ENCODE measurements at places on chromosomes 13 and 19. TPM values are rescaled to one million over a fixed set of nuclear protein-coding genes. Genes with fewer than 3 reads are reported as not detected.

APOC1 gene
- 17.2 TPM for total RNA-seq

TYROBP gene
- 117 TPM for total RNA-seq

SIGLEC6 gene
- 1.5 TPM for total RNA-seq

SUPT20H gene
- 42.2 TPM for total RNA-seq

ABCA7 gene
- 25.8 TPM for total RNA-seq

MYO1F gene
- 20.7 TPM for total RNA-seq

SLC10A2 gene
- not detected for total RNA-seq

SPART gene
- 77.4 TPM for total RNA-seq

ACER1 gene
- not detected for total RNA-seq

GPR4 gene
- total RNA-seq = 12.8 TPM

DNA sequence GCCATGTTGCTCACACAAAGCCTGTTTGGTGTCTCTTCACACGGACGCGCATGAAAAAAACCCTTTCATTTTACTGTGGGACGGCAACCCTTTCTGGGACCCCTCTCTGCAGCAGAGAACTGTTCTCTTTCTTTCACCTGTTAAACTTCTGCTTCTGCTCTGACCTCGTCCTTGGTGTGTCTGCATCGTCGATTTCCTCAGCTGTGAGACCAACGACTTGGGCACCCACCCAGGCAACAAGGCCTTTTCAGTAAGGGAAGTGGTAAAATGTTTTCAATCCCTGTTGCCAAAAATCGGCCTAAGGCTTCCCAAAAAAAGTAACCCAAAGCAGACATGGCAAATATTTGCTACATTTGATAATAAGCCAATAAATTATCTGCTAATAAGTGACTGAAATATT, 515.3 kb downstream of the IRS2 start:
- DNase-seq = no peak

DNA sequence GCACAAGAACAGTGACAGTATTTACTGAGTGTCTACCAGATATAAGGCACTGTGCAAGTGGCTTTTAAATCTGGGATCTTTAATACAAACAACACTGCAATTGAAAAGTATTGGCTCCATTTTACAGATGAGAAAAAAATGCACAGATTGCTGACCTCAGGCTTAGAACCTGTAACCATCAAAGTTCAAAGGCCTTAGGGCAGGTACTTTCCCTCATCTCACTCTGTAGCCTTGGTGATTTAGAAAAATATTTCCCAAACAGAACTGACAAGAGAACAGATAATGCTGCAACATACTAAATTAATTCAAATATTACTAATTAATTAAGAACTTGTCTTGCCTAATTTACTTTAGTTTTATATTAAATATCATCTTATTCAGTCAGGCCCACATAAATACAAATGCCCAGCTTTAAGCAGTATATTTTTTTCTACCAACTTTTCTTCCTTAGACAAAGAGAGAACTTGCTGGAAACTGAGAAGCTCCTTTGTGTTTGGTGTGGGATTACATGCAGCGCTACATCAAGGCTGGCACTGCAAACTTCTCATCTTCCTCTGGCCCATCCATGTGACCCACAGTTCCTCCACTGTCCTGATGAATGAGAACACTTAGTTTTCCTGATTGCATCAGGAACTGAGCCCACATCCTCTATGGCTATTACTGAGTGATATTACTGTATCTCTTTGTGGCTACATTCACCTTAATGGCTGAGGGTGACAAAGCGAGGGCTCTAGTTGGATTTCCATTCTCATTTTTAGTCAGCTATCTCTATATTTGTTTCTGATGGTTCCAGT, 302.1 kb downstream of the ENOX1 start:
- peak; percentile 13 for DNase-seq

GRCh38 chr13:100944791-100945345, 270.3 kb upstream of the TMTC4 start:
- DNase-seq = no peak

DNA sequence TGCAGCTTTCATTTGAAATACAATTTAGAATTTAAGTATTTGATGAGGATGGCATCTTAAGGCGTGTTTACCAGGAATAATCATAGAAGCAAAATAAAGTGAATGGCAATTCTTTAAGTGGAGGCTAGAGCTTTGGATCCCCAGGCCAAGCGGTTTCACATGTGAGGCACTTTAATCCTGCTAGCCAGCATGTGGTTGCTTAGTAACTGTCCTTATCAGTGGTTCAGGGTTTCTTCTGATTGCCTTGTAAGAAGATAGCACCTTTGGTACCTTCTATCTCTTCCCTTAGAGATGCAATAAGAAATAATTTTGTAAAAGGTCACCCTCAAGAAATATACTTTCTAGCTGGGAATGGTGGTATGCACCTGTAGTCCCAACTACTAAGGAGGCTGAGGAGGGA, 38.9 kb upstream of the SERP2 start:
- no peak for DNase-seq

DNA sequence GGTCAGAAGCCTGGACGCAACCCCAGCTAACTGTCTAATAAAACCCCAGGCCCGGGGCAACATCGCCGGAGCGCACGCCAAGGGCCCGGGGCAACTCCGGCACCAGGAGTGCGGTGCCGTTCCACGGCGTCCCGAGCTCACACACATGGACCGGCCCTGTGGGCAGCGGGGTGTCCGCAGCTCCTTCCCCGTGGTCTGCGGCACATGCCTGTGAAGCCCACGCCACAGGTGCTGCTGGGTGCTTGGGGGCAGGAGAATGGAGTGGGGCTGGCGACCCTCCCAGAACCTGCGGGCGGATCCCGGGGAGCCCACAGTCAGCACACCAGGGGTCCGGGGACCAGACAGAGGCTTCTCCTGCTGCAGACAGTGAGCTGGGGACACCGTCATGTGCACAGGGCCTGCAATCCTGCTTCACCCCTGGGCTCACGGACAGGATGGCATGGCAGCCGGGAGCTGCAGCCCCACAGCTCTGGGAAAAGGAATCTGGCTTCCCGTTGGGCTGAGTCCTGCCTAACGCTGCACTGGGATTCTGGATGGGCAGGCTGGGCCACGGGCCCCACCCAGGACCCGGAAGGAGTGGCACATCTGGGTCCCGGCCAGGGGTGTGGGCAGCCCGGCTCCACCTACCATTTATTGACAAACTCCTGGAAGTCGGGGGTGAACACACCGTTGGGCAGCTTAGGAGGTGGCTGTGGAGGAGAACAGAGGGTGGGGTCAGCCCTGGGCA, 28.2 kb upstream of the ZBTB7A start:
- no peak for DNase-seq

GRCh38 chr19:40596608-40597328, 4.4 kb upstream of the LTBP4 start:
- DNase-seq = no peak

GRCh38 chr19:43548706-43549105, 15.7 kb downstream of the ZNF575 start:
- DNase-seq = no peak

DNA sequence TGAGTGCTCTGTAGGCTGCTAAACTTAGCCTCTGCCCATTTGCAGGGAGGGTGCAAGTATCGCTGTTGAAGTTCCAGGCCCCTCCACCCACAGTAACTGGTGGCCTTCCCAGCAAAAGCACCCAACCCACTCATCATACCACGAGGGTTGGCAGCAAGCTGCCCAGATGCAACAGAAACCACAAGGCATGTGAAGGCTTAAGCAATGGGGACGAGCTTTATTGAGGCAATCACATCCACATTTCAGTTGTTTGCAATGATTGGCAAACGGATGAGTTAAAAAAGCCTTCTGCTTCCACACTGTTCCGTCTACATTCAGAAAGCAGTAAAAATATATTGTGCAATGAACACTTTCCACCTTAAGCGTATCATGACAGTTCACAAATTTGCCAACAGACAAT, 10.3 kb downstream of the GJB6 start:
- no peak for DNase-seq

DNA sequence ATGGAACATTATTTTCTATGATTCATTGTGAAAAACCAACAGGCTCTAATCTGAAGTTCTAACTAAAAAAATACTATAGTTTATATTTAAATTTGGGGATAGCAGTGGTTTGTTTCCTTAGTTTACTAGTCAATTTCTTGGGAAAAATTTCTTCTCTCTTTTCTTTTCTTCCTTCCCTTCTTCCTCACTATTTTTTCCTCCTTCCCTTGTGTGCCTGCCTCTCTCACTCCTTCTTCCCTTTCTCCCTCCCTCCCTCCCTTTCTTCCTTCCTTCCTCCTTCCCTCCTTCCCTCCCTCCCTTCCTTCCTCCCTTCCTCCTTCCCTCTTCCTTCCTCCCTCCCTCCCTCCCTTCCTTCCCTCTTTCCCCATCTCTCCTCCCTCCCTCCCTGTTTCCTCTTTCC, 226.5 kb downstream of the ZNF536 start:
- DNase-seq = no peak

DNA sequence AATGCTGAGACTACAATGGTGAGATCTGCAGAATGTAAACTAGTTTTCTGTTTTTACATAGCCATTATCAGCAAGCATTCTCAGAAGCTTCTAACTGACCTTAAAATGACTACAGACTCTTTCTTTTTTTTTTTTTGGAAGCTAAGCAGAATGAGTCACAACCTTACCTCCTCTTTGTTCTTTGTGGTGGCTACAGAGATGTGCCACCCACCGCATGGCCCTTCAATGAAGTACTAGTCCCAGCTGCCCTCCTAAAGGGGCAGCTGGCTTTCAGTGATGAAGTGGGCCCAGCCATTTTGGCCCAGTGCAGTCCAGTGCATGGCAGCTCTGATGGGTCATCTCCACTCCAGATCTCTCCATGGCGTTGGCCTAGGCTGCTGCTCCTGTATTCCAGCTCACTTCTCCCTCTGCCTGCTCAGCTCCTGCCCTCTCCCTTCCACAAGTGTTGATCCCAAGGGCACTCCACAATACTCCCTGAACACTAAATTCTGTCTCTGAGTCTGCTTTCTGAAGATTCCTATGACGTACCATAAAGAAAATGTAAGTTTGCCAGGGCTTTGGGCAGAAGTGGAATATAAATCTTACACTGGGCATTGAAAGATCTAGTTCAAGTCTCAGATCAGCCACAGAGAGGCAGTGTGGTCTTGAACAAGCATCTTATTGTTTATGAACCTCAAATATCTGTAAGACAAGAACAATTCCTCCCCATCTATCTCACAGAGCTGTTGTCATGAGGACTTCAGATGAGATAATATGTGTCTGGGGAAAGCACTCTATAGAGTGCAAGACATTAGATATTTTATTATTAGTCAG, 85.6 kb downstream of the RXFP2 start:
- no peak for DNase-seq

DNA sequence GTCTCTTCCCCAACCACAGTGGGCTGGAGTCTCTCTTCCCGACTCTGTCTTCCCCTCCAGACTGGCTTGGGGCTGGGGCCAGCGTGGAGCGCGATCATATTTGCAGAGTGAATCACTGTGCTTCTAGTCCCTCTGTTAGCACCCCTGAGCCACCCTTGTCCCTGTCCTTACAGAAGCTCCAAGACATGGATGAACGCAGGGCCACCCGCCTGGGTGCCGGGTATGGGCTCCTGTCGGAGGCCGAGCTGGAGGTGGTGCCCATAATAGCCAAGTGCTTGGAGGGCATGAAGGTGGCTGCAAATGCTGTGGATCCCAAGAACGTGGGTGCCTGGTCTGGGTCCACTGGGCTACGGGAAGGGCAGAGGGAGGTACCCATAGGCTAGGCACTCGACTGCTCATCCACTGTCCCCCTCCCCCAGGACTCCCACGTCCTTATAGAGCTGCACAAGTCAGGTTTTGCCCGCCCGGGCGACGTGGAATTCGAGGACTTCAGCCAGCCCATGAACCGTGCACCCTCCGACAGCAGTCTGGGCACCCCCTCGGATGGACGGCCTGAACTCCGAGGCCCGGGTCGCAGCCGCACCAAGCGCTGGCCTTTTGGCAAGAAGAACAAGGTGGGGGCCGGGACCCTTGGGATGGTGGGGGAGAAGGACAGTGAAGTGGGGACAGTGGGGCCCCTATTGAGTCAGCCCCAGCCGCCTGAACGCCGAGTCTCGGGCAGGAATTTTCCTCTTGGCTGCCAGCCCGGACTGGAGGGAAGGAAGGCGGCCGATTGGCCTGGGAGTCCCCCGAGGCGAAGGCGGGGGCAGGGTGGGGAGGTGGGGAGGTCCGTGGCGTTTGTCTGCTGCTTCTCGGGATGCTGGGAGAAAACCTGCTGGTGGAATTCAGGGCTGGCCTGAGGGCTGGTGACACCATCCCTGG, 5.2 kb downstream of the TRIP10 start:
- DNase-seq = peak; percentile 79

DNA sequence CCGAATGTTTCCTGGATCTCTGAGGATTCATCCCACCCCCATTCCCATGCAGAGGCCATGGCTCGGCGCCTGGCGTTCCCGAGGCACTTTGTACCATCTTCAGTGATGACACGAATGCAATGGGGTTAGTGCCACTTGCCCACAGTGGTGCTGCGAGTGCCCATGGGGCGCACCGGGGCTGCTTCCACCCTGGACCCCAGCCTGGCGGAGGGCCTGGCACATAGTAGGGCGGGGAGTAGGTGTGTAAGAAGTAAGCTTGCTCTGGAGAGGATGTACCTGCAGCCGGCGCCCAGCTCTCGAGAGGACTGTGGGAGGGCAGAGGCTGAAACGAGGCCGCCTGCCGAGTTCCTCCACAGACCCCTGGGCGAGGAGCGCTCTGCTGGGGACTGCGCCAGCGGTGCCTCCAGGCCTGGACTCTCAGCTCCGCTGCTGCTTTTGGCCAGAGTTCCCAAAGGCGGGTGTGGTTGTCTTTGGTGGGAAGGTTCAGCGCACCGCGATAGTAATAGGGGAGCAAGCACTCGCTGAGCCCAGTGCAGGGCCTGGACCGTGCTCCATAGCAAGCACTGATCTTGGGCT, 5.5 kb upstream of the HAMP start:
- DNase-seq = no peak

- no peak for DNase-seq
These were observed 175.1 kb upstream of the KL start for GRCh38 chr13:32840989-32841713.

DNA sequence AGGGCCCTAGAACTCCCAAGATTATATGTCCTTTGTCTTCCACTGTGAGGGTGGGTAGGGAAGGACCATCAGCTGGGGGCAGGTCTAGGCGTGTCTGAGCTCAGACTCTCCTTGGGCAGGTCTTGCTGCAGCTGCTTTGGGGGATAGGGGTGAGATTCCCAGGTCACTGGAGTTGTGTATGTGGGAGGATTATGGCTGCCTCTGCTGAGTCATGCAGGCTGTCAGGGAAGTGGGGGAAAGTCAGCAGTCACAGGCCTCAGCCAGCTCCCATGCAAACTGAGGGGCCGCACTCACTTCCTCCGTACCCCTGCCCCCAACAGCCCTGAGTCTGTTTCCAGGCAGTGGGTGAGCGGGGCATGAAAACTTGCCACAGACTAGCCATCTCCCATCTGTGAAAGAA, 600.8 kb downstream of the DIAPH3 start:
- no peak for DNase-seq

All from tibial nerve (tissue), 4 donors.